ENCODE measurements at places on chromosomes 3 and 15.

- peak; percentile 16 for DNase-seq
Observed at GRCh38 chr3:48662753-48663488, at the start of gene CELSR3. Gene CELSR3 (minus strand): TSS chr3:48662886. CDS start chr3:48662634, 252 bp downstream.

DNA sequence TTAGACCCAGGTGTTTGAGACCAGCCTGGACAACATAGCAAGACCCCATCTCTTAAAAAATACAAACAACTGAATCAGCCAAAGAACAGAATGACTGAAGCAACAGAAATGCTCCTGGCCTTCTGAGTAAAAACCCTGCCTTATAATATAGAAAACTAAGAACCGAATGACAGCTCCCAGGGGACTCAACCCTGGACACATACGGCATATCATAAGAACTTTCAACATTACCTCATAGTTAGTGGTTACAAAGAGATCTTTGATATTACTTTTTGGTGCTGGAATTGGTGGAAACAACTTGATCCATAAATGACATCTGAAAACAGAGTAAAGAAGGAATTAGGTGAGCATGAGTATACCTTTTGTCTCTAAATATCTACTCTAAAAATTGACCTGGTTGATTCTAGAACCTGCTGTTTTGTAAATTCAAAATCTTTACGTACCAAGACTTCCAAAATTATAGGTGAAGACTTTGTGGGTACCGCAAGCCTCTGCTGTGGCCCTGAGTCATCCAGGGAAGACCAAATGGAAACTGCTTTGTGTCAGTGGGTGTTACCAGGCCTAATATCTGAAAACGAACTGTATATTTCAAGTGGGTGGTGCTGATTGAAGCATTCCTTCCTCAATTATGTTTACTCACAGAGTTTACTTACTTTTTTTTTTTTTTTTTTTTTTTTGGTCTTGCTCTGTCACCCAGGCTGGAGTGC, 35.5 kb downstream of the IL5RA start:
- DNase-seq: no peak

GRCh38 chr15:77584201-77584600, 48.5 kb downstream of the LINGO1 start:
- DNase-seq: no peak

DNA sequence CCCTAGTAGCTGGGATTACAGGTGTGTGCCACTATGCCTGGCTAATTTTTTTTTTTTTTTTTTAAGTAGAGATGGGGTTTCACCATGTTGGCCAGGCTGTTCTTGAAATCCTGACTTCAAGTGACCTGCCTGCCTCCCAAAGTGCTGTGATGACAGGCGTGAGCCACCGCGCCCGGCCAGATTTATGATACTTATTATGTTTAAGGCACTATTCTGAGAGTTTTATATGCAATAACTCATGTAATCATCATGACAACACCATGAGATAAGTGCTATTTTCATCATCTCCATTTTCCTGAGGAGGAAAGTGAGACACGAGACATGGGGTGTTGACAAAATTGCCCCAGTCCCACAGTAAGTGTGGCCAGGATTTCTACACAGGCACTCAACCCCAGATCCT, 366.4 kb upstream of the TRIM42 start:
- DNase-seq: no peak

DNA sequence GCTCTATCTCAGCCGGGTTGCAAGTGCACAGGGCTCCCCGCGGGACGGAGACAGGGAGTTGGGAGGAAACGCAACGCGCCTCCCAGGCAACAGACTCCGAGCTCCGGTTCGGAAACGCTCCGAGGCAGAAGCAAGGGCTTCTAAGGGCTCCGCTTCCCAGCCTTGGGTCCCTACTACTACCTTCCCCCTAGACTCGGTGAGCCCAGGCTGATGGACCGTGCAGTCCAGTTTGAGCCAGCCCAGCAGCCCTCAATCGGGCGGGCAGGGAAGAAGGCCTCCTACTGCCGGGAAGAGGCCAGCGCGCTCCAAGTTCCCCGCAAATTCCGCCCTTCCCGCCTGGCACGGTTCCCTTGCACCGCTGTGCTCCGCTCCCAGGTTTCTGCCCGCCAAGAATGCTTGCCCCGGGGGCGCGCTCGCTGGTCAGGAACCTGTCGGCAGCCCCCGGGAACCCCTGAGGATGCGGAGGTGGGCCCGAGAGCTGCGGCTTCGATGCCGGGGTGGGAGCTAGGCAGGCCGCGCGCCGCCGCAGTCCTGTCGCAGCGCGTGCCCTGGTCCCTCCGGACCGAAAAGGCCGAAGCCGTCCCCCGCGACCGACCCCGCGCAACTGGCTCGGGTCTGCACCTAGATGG, 728 bp downstream of the TRANK1 start:
- no peak for DNase-seq

DNA sequence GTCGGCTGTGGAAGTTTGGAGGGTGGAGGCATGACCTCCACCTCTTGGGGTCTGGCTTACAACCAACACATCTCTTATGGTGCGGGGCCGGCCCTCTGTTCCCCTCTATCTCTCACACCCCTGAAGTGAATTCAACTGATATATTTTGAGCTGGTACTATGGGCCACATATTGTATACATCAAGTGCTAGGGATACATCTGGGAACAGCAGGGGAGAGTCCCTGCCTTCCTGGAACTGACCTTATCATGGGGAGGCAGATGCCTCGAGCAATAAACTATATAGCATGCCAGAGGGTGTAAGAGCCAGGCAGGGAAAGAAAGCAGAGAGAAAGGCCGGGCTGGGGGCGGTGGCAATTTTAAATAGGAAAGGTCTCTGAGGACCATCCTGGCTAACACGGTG, 60.4 kb upstream of the TRPM1 start:
- DNase-seq: no peak

DNA sequence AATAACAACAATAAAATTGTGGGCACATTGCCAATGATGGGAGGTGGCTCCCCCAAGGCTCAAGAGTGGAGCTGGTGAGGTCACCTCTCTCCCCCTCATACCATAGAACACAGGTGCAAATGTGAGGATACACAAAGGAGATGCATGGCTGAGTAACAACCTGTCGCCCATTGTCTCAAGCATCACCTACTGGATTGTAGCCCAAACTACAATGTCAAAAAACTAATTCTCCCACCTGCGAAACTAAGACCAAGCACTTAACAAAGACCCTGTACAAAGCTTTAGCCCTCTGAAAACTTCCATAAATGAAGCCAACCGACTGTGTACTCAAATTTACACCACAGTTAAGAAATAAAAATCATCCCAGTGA, 50.4 kb upstream of the IGSF11 start:
- no peak for DNase-seq

DNA sequence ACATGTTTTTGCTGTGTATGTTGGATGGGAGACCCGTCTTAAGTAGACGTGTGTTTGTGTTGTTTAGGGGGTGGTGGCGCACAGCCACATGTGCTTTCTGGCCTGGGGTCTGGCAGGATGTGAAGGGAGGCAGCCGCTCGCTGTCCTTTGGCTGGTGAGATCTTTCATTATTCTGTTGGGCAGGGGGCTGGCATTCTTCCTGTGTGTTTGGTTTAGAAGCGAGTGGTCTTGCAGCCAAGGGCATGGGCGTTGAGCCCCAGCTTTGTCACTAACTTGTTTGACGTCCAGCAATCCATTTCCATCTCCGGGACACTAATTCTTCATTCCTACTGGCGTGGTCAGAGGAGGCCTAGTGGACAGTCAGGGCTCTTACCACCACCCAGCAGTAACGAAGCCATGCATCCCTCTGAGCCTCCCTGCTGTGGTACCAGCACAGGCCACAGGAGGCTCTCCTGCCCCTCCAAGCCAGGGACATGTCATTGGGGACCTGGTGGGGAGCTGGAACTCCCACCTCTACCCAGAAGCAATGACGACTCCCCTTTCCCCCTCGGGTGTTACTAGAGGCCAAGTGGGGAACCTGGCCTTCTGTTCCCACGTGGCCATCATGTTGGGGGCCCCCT, 10.7 kb downstream of the THSD4 start:
- DNase-seq: no peak

DNA sequence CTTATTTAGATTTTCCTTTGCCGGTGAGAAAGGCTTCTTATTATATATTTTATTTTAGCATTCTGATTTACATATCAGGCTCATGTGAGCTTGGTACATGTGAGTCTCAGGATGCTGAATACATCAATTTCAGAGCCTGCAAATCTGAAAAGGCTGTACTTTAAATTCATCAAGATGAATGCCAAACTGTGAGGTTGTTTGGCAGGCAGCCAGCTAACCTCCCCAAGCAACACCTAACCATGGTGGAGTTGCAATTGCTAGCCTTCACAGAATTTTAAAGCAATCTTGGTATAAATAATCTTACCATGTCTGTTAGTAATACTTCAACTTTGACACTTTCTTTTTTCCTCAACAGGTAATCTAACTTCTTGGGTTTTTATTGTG, 252.5 kb downstream of the CDIN1 start:
- DNase-seq: no peak

DNA sequence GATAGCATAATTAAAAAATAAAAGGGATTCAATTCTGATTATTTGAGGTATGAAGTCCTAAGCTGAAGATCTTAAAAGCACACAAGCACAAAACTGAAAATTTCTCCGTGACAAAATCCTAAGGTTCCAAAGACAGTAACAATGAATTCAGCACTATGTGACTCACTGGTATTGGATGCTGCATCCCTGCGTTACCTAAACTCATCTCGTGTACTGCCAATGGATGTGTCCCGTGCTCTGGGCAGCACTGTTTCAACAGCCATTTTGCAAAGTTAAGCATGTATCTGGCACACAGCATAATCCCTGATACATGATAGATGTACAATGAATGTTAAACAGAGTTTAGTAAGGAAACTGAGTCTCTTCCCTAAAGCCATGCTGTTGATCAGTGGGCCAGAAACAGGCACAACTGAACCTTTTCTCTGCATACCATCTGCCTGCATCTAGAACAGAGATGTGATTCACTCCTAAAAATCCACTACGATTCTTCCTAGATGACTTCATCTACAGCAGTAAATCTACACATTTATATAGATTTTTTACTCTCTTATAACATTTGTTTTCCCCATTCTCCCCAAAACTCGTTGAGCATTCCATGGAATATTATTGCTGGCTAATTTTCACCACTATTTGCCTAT, 14.3 kb downstream of the SUCLG2 start:
- no peak for DNase-seq

DNA sequence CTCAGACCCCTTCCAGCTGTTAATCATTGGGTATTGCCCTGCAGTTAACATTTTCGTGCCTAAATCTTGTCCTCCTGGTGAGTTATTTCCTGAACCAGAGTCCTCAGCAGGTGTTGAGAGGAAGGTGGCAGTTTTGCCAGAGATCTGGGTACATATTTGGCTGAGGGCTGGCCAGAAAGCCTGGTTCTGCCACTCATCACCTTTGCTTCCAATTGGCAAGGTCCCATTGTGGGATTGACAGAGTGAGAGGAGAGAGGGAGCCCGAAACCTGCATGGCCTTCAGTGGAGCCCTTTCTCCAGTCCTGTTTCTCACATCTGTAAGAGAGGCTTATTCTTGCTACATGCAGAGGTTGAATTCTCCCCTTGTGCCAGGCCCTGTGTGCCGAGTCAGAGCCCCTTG, 8.9 kb upstream of the TKT start:
- no peak for DNase-seq

- no peak for DNase-seq
Observed at GRCh38 chr15:42736178-42736792, 643 bp downstream of the CDAN1 start.

- no peak for DNase-seq
Observed at GRCh38 chr15:72751751-72752455, 31.7 kb downstream of the ADPGK start.

GRCh38 chr3:57820479-57820878, 64.4 kb downstream of the SLMAP start:
- DNase-seq: no peak

- DNase-seq: no peak
Observed at GRCh38 chr3:123642182-123642956, 57.5 kb upstream of the HACD2 start.

- DNase-seq: no peak
Observed at GRCh38 chr3:171690281-171690680, 120.0 kb downstream of the PLD1 start.

GRCh38 chr3:170862618-170863374, 7.2 kb downstream of the RPL22L1 start:
- DNase-seq: no peak

DNA sequence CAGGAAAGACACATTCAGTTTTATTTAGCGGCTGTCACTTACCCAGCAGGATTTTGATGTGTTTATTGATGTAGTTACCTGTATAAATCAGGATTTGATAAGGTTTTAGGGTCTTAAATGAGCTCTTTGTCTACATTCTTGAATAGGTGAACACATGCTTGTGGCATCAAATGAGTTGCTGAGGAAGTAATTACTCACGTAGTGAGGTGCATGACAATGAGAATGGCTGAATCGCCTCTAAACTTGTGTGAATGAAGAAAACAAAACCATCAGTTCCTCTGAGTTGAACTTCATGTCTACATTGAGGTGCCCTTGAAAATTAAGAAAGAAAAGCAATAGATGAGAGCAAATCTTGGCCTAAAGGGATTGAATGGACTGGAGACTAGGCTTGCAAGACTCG, 245.6 kb upstream of the SATB1 start:
- no peak for DNase-seq

DNA sequence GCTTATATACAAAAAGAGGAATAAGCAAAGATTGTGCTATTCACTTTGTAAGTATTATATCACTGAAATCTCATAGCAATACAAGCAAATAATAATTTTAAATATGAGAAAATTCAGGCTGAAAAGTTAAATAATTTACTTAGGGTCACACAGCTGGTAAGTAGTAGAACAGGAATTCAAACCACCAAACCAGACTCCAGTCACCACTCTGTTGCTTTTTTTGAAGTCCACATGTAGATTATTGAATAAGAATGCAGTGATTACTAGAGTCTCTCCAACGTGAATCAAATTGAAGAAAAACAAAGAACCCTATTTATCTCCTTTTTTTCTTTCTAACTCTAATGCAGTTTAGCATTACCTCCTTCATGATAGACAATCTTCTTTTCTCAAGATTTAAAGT, 15.9 kb downstream of the SPICE1 start:
- no peak for DNase-seq

DNA sequence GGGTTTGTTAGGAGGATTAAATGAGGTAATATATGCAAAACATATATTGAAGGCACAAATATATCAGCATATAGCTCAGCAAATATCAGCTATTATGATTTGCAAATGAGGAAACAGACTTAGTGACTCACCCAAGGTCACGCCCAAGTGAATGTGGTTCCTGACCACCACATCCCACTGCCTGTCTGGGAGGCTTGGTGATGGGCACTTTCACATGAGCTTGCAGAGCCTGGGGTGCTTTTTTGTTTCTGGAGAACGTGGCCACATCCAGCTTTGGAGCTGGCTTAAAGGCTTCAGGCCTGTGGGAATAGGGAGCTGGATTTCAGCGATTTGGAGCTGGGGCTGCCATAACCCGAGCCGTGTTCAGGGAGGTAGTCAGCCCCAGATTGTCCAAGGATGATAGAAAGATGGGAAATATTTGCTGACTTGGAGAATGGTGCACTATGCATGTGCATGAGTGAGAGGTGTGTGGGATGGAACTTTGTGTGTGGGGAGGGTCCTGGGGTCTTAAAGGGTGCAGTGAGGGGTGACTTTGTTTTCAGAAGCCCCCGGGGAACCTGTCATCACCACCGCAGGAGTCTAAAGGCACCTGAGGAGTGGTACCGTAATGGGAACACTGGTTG, 12.0 kb upstream of the FGD5 start:
- no peak for DNase-seq

- DNase-seq: no peak
Observed at GRCh38 chr3:133763797-133764683, 17.8 kb downstream of the TF start.

Data from NCI-H1436 treated with DMSO at 0.1 percent for 48 hours (cell line).